ENCODE measurements at places on chromosomes 7 and 10.

GRCh38 chr7:2212906-2213305 lies 19.8 kb downstream of the MAD1L1 start:
- DNase-seq, result no peak

GRCh38 chr7:8817448-8818036 lies 384.1 kb downstream of the NXPH1 start:
- no peak for DNase-seq

DNA sequence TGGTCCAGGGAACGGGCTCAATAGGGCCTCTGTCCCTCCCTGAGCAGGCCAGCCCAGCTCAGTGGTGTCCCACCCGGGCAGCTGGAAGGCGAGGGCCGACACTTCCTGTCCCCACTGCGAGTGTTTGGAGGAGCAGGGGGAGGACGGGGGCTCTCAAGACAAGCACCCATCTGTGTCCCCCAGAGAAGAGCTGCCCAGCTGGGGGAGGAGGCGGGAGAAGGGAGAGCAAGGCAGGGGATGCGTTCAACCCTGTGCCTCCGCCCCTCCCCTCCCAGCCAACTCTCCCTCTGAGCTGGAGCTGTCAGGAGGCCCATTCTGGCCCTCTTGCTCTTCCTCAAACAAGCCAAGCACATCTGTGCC lies 35.7 kb downstream of the ZCCHC24 start:
- DNase-seq, result no peak

DNA sequence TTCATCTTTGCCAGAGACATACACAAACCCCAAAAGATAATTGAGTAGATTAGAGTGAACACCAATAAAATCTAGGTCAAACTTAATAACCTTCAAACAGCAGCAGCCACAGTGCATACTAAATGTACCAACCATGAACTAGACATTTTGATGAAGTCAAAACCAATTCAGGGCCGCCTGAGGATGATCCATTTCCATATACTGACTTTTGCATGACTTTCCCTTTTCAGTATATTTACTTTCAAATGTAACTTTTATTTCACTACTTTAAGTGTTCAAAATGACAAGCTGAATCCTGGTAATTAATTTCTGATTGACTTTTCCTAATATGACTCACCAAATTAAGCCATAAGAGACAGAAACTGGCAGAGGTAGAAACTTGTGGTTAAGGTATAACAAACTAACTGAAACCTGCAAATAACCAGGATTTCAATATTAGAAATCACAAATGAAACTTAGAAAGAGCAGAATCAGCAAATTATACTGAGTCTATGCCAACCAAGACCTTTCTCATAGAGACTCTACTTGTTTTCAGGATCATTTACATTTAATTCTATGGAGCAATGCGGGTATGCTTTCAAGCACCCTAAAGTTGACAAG lies 171.9 kb upstream of the LRRN3 start:
- DNase-seq, result no peak

DNA sequence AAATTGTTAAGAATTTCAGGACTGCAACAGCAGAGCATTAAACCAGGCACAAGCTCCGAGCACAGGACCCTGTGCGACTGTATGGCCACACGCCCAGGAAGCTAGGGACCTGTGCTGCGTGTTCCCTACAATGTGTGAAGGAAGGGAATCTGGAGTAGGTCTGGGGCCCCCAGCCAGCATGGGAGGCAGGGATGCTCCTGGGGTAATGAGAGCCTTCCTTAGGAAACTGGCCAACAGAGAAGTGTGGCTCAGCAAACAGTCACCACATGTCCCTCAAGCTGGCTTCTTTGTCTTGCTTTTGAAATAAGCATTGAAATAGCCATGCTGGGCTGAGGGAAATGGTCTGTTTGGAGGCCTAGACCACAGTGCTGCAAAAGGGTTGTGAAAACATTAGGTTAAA lies 8.2 kb downstream of the BLNK start:
- DNase-seq, result no peak

- no peak for DNase-seq
Observed at GRCh38 chr10:48550977-48551376, 53.9 kb downstream of the ARHGAP22 start.

- no peak for DNase-seq
Observed at GRCh38 chr10:117597216-117597615, 54.7 kb downstream of the EMX2 start.

DNA sequence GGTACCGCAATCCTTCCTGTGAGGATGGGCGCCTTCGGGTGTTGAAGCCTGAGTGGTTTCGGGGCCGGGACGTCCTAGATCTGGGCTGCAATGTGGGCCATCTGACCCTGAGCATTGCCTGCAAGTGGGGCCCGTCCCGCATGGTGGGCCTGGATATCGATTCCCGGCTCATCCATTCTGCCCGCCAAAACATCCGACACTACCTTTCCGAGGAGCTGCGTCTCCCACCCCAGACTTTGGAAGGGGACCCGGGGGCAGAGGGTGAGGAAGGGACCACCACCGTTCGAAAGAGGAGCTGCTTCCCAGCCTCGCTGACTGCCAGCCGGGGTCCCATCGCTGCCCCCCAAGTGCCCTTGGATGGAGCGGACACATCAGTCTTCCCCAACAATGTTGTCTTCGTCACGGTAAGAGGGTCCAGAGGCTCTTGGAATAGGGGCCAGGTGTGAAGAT lies 1.7 kb downstream of the MEPCE start:
- DNase-seq, result no peak

DNA sequence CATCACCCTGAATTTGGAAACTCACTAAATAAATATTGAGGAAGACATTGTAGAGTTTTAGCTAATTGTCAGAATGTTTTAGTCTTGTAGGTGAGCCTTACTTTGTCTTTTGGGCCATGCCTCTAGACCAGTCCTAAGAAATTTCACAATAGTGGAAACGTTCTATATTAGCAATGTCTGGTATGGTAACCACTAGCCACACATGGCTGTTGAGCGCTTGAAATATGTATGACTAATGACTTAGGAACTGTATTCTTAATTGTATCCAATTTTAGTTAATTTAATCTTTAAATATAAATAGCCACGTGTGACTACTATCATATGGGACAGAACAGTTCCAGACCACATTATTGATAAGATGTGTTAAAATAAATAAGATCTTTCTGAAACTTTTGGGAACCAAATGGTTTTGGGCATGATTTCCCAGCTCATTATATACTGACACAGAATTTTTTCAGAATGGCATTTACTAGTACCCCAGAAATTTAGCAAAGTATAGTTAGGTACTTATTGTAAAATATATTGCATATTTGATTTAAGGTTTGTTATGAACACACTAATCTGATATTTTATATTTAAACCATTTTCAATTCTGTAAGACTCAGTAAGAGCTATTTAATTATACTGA lies 95.0 kb downstream of the VPS50 start:
- no peak for DNase-seq

DNA sequence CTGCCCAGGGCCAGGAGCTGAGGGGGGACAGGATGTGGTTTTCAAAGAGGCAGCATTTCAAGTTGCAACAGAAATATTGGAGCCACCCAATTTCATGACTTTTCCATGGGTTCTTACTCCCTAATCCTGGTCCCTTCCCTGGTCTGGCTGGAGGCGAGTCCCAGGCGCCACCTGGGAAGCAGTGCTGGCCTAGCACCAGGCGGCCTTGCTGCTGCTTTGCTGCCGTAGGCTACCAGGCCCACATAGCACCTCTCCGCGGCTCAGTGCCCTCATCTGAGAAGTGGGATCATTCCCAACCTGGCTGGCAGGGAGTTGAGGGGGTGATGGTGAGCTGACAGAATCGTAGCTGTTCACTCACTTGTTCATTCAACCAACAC lies 33.7 kb downstream of the ZMIZ1 start:
- DNase-seq, result no peak

GRCh38 chr7:18040196-18040595 lies 12.6 kb upstream of the PRPS1L1 start:
- DNase-seq, result no peak

DNA sequence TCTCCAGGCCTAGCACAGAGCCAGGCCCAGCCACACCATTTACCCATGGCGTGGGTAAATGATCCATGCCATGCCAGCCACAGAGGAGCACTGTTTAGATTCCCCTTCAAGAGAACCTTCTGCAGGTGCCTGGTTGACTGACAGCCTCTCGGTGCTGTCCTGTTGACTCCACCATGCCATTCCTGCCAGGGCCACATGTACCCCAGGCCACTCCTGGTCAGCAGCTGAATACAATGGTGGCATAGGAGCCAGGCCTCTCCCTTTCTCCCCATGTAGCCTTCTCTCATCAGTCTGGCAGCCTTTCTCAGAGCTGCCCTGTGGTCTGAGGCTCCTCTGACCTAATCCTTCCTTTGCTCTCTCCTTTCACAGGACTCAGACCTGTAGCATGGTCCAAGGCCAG lies 39.2 kb upstream of the GPAM start:
- no peak for DNase-seq

DNA sequence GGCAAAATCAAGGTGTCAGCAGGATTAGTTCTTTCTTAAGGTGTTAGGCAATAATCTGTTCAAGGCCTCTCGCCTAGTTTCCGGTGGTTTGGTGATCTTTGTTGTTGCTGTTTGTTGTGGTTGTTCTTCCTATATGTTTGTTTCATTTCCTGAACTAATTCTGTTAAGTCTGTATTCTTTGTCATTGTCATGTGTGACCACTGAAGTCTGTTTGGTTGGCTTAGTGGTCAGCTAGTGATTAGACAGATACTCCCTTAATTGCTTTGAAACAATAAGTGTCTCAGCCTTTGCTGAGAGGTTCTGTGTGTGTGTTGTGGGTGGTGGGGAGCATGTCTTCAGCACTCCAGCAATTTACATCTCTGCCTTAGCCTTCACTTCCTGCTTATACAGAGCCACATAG lies 46.0 kb downstream of the ABCC2 start:
- DNase-seq, result no peak

- no peak for DNase-seq
Observed at GRCh38 chr7:87267239-87267900, 47.8 kb upstream of the TMEM243 start.

DNA sequence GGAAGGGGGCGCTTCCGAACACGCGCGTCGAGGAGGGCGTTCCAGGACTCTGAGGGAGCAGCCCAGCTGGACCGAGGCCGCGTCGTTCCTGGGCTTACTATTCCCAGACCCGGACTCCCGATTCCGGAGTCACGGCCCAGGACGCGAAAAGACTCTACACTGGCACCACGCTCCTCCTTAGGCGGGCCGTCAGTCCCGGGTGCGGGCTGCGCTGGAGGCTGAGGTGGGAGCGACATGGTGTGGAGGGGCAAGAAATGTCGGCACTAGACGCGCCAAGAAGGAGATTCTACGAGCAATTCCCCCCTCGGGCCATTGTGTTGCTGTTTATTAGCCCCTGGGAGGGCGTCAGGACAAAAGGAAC lies 584 bp upstream of the RUNDC3B start:
- DNase-seq, result no peak

DNA sequence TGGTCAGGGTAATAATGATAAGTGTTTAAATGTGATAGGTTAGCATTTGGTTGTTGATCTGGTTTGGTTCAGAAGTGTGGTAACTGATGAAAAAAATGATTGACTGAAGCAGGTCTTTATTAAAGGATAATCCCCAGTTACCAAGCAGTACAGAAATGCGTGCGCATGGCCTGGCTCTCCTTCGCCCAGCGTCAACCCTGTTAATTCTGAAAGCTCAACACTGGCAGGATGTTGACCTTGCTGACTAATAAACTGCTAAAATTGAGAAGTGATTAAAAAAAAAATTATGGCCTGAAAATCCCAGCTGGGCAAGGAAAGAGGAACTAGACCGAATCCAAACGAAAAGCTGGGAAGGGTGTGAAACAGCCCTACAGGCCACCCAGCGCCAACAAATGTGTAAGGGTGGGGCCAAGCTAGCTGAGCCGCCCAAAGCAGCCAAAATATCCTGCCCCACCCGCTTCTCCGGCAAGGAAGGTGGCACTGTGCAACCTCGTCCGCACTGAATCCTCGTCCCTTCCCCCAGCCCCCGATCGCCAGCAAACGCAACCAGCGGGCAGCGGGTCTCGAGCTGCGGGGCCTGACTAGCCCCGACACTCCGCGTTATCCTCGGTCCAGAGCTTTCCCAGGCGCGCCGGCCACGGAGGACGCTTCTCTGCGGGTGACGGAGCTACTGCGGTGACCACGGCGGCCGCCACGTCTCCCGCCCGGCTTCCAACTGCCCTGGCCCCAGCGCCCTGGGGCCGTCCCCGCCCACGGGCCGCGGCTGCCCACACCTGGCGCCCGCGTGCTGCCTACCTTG lies 561 bp downstream of the SHTN1 start:
- DNase-seq, result no peak

GRCh38 chr10:24904824-24905223 lies 47.6 kb downstream of the PRTFDC1 start:
- no peak for DNase-seq

DNA sequence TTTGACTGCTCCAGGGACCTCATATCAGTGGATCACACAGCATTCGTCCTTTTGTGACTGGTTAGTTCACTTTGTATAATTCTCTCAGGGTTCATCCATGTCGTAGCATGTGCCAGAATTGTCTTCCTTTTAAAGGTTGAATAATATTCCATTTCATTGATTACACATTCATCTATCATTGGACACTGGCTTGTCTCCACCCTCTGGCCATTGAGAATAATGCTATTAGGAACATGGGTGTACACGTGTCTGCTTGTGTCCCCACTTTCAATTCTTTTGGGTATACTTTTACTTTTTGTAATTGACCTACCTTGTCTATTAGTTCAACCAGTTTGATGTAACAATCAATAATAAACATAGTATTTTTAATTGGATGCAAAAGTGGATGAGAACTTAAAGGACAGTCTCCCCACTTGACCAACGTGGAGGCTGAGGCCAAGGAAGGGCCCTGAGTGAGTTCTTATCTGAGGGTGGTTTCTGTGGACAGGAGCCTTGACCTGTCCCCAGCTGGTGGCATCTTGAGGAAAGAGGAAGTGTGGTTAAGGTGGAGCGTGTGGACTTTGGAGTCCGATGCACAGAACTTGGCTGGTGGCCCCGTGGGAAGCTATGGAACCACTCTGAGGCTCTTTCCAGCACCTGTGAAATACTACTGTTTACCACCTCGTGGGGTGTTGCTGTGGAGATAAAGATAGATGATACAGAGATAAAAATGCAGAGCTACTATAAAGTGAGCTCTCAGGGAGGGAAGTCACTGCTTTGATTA lies 16.6 kb downstream of the WDFY4 start:
- DNase-seq, result no peak

- DNase-seq, result no peak
Observed at GRCh38 chr7:87518735-87519134, 43.3 kb upstream of the ABCB4 start.

DNA sequence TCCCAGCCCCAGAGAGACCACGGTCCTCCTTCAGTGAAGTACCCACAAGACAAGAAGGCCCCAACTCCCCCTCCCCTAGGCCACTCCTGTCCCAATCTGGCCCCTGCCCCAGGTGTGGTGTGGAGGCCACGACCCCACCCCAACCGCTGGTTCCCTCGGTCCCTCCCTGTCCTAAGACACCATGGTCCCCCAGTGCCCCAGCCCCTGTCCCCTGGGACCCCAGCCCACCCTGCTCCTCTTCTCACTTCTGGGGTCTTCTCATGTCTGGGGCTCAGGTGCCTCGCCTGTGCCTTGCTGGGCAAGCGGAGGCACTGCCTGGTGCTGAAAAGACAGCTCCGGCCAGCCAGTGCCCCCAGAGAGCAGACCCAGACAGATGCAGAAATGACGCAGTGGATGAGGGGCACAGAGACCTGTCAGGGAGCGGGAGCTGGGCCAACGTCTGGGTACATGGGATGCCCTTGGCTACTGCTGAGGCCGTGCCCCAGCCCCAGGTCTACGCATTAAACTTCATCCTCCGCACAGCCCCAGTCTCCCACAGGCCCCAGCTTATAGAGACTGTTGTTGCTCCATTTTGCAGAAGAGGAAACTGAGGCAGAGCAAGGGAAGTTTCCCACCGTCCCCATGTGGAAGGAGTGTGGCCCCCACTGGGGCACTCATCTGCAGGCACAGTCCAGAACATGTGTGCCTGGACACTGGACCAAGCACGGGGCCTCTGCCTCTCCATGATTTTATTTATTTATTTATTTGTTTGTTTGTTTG lies 14.8 kb downstream of the GRIFIN start:
- DNase-seq, result no peak

- no peak for DNase-seq
Observed at GRCh38 chr10:12625393-12626023, 276.2 kb downstream of the CAMK1D start.
